ENCODE measurements at places on chromosomes 7 and 10. TPM values are rescaled to one million over a fixed set of nuclear protein-coding genes. Genes with fewer than 3 reads are reported as not detected.

- DNase-seq, result no peak
These were observed 61.0 kb upstream of the NFE2L3 start for GRCh38 chr7:26090927-26091519.

OR6V1 gene
- not detected for total RNA-seq

- DNase-seq, result no peak
These were observed 167.0 kb downstream of the SGMS1 start for GRCh38 chr10:50456719-50457118.

DNA sequence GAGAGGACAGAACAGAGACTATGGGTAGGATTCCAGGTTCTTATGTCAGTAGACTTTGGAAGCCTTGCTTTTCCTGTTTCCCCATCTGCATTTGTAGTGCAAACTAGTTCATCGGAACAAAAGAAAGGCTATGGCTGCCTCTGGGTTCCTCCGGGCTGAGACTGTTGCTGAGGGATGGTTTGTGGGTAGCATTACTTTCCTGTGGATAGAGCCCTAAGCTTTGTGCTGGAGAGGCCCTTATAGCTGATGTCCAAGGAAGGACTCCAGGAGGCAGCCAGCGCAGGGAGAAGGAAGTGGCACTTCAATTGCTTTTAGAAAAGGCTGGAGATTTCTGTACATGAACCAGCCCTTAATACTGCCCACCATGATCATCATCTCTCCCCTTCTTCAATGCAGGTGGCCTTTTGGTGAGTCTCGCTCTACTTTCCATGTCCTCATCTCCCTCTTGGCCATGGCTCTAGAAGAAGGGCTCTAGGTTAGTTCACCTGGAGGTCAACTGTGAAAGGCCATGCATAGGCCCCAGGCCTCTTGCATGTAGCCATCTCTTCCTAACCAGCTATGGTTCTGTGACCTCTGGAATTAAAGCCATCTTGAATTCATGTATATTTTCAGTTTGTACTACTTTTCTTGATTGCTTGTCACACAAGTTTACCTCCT, 15.4 kb downstream of the MXI1 start:
- no peak for DNase-seq

- no peak for DNase-seq
These were observed 41.6 kb downstream of the NET1 start for GRCh38 chr10:5453749-5454489.

EGR2 gene
- not detected for total RNA-seq

- no peak for DNase-seq
These were observed 18.5 kb downstream of the DDIT4 start for GRCh38 chr10:72292223-72292691.

DNA sequence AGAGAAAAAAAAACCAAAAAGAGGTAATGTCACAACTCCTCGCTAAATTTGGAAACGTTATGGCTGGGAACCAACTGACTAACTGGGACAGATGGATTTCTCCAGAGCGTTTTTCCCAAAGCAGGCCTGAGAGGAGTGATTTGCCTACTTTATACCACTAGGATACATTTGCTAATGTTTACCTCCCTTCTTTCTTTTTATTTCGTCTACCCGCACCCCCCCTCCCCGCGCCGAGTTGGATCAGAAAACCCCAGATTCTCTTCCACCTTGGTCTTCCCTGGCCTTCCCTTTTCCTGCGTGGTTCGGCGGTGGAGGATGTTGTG, 7.2 kb downstream of the CPA2 start:
- no peak for DNase-seq

GRCh38 chr7:53520841-53521240, 485.4 kb downstream of the POM121L12 start:
- no peak for DNase-seq

PPRC1 gene
- total RNA-seq, result 18.2 TPM

DNA sequence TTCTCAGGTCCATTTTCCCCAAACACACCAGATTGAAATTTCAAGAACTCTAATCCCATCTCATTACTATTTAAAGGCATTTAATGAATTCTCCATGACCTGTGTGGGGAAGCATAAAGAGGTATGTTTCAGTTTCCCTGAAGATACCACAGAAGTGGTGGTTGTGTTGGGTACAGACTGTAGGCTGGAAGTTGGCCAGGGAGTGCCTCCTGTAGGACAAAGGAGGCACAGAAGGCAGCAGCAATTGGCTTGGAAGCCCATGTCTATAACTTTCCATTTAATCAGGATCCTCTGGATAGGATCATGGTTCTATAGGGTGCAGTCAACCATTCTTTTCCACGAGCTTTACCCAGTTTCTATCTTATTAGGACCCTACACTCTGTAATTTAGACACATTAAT, 8.6 kb upstream of the BET1 start:
- DNase-seq, result no peak

- DNase-seq, result no peak
These were observed 127.8 kb downstream of the ICA1 start for GRCh38 chr7:8134089-8134733.

GRCh38 chr10:96560966-96561887, 25.6 kb downstream of the TM9SF3 start:
- DNase-seq, result no peak

GSTO2 gene
- 0.13 TPM for total RNA-seq

PHKG1 gene
- total RNA-seq, result 0.21 TPM

DNA sequence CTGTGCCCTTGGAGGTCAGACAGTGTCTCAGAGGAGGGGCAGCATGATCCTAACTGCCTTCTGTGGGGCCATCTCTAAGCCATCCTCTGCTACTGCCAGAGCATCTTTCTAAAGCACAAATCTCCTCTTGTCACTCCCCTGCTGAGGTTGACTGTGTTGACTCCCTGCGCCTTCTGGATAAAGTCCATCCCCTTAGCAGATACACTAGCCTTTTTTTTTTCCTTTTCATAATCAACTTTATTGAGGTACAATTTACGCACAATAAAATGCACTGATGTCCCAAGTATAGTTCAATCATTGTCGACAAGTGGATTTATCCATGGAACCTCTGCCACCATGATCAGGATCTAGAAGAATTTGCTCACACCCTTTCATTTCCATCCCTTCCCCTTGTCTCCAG, 150.1 kb downstream of the SPAG6 start:
- DNase-seq, result no peak

DNA sequence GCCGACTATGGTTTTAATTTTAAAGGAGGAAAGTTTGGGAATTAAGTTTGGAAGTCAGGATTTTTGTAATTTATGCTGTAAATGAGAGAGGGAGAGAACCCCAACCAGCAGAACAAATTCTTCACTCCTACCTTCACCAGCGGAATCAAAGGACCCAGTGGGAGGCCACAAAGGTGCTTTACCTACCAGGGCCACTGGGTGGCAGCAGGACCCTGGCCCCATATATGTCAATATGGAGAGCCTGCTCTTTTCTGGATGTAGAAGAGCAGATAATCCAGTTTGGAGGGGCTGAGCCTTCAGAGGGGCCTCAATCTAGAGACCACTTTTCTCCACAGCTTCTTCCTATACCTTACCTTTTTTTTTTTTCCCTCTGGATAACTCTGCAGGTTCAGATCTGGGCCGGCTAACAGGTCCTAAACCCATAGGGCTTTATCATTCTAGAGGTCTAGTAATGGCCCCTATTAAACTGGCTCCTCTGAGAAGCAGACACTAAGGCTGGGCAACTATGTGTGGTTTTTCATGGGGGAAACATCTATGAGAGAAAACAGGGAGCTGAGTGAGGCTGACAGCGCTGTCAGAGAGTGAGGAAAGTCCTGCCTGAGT, 8.5 kb upstream of the SCD start:
- peak; percentile 59 for DNase-seq

DNA sequence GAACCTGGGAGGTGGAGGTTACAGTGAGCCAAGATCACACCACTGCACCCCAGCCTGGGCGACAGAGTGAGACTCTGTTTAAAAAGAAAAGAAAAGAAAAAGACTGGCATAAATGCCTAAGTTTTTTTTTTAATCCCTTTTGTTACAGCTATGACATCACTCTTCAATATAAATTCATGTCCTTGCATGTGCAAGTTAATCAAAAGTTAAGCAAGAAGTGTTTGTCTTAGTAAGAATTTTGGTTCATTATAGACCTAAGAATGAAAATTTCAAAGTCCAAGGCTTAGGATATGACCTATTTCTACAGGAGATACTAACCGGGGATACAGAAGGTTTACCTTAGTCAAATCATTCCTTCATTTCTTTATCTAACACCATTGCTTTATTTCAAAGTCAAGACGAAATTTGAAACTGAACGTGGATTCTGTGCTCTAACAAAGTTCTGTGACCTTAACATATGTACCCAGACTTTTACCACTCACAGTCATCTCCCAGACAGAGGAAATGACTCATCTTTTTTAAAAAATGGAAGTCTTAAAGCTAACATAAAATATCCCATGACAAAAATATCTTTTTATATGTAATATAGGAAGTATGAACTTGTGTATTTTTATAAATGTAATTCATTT, 29.3 kb upstream of the ITGB8 start:
- DNase-seq, result no peak

DYNC1I1 gene
- total RNA-seq, result 3.9 TPM

DNA sequence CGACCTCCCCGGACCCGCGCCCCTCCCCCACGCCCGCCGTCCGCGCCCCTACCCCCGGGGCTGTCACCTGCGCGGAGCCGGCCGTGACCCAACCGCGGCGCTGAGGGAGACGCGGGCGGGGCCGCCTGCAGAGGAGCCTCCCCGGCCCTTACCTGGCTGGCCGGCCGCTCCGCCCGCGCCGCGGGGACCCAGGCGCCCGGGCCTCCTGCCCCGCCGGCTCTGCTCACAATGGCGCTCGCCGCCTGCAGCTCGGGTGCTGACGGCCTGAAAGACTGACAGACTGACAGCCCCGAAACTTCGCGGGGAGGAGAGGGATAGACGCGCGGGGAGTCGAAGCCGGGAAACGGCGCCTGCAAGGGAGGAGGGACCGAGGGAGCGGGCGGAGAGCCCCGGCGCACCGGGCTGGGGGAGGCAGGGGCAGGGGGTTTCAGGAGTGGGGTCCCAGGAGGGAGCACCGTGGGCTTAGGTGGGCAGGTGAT, 393 bp downstream of the ZNF467 start:
- DNase-seq, result no peak

SLC13A1 gene
- 0.09 TPM for total RNA-seq

DNA sequence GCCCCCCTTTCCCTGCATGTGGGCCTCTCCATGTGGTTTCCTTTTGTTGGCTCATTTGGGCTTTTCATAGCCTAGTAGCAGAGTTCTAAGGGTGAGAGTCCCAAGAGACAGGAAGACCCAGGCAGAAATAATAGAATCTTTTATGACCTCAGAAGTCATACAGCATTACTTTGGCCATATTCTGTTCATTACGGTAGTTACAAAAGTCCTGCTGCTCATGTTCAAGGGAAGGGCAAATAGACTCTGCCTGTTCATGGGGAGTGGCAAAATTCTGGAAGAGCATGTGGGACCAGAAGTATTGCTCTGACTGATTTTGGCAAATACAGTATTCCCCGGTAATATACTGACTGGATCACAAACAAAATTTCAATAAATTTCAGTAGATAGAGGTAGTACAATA, 910.3 kb downstream of the LRMDA start:
- no peak for DNase-seq

IGF2BP3 gene
- total RNA-seq, result 220 TPM

SRRM3 gene
- total RNA-seq, result 0.24 TPM

DNA sequence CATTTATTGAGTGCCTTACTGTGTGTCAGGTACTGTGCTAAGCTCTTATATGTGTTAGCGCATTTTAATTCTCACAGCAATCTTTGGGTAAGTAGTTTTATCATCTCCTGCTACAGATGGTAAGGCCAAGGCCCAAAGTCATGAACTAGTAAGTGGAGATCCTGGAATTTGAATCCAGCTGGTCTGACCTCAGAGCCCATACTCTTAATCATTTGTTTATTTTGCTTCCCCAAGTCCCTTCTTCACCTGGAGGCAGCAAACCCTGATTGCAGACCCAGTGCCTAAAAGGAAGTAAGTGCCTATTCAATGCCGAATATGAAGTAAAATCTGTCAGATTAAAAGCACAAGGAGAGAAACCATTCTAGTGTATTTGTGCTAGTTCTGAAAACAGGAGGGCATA, 182.9 kb upstream of the TCF7L2 start:
- no peak for DNase-seq

DNA sequence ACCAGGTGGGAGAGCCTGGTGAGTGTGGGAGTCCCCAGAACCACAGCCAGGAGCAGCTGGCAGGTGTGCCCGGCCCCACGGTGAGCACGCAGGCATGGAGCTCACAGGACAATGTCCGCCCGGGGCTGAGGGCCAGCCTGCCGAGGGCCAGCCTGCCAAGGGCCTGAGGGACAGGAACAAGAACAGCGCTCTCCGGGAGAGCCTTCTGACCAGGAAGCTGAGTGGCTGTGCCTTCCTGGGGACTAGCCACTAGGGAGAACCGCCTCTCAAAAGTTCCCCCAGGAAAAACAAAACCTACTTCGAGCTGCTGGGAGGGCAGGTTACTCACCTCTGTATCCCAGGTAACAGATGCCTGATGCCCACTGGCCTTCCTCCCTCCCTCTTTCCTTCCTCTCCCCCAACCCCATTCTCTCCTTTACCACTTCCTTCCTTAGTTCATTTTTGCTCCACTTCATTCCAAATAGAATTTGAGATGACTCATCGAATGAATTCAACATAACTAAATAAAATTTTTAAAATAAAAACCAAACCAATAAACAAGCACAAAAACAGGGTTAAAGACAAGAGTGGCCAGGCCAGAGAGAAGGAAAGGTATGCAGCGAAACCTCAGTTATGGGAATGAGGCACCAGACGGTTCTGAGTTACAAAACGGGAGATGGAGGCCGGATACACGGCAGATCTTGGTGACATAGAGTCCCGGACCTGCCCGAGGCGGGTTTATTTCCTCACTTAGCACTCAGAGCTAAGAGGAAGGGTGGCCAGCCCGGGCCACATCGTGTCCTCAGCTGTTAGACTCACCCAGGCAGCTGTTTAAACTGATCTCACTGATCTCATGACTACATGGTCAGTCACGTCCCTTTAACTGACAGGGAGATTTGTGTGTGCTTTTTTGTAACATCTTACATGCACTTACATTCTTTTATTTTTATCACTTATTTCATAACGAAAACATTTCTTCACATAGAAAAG, 128.5 kb downstream of the TNS3 start:
- DNase-seq, result peak; percentile 90

DNA sequence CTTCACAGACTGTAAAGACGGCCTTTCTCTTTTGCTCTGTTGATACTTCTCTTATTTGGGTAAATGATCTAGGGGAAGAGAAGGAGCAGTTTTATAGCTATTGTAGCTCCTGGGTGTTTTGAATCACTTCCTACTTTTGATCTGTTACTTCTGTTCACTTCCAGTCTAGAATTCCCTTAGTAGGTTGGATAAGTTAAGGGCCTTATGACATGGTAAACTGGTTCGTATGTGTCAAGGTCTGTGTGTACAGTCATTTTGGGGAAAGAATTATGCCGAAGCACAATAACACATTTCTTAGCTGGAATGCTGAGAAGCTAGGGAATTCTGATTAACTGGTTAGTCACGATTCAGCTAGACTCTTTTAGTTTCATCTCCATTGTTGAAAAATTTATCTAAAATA, 8.1 kb downstream of the DENND10 start:
- DNase-seq, result no peak

- no peak for DNase-seq
These were observed 7.7 kb downstream of the NACAD start for GRCh38 chr7:45080958-45081669.

DNA sequence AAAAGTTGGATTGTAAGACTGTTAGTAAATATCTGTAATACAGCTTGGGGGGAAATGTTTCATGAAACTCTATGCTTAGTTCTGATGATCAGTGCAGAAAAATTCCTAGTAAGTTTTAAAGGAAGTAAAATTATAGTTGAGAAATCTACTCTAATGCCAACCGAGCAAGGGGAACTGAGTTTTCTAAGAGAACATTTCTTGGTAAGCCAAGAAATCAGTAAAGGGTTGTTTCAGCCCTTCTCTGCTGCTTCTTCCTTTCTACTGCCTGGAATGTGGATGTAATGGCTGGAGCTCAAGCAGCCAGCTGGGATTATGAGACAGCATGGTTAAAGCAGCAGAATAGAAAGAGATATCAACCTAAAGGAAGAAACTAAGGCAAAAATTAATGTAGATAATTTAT, 15.9 kb upstream of the AKR1B1 start:
- DNase-seq, result no peak

FIGNL1 gene
- 38.4 TPM for total RNA-seq

Data from SJSA1 (cell line).